Activated CD4-positive, alpha-beta T cell treated with anti-CD3 and anti-CD28 coated beads, Interleukin-2, amount 10 ng/mL, durations not matched to agents 7 days and 5 days (primary cell): ENCODE measurements at places on chromosomes 1 and 21. TPM values are rescaled to one million over a fixed set of nuclear protein-coding genes. Genes with fewer than 3 reads are reported as not detected.

DNA sequence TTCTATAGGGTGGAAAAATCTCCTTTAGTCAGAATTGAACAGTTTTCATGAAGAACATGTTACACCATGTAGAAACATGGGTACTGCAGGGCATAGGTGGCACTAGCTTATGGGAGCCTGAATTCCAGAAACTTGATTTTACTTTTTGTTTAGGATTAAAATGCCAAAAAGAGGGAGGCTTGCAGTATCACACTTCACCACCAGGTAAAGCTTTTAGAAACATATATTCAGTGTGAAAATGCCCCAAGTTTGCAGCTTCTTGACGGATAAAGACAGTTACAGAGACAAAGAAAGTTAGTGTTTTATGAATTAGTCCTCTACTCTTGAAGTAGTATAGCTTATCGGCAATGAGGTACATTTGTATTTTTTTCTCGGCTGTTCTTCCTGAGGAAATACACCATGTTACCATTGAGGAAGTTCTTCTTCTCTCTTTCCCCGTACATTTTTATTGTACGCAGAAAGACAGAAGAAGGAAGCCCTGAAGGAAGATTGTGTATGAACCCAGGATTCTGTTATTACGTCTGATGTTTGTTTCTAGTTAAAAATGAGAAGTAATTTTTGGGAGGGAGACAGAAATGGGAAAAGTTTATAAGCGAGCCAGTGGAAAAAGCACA, 66.1 kb downstream of the PBX1 start:
- DNase-seq = no peak

GRCh38 chr1:24186711-24186992, 437 bp downstream of the IFNLR1 start:
- no peak for DNase-seq

Gene LCE1F
- not detected for total RNA-seq

Gene OPRD1
- total RNA-seq = not detected

Gene SLC6A17
- total RNA-seq = not detected

Gene CITED4
- 6.8 TPM for total RNA-seq
